ENCODE measurements at places on chromosomes 2 and 18.
A peak's percentile ranks its signal among the peaks of the same experiment; 100 is the strongest.

- peak; percentile 30 for DNase-seq
Measured at GRCh38 chr2:157055660-157056199, 201.8 kb upstream of the GALNT5 start.

GRCh38 chr2:221602938-221603337 lies 30.8 kb upstream of the EPHA4 start:
- no peak for DNase-seq

- peak; percentile 83 for DNase-seq
Measured at GRCh38 chr18:63681449-63682340, 20.0 kb upstream of the SERPINB3 start.

GRCh38 chr2:45919160-45919650 lies 267.7 kb downstream of the PRKCE start:
- DNase-seq = no peak

GRCh38 chr2:66903745-66904465 lies 469.0 kb downstream of the MEIS1 start:
- no peak for DNase-seq

DNA sequence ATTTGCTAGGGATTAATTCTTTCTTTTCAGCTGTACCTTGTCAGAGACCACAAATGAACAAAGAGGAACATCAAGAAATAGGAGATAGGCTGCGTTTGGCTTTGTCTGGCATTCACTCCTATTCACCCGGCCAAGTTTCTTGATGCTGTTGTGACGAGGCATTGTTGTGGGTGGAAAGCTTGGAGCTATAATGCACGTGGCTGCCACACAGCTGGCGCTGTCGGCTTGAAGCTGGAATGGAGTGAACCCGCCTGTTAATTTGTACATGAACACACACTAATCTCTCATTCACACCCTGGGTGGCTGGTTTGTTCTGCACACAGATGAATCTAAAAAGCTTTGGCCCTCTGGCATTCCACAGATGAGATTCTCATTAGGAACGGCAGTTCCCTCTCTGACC lies 274.9 kb upstream of the GYPC start:
- no peak for DNase-seq

DNA sequence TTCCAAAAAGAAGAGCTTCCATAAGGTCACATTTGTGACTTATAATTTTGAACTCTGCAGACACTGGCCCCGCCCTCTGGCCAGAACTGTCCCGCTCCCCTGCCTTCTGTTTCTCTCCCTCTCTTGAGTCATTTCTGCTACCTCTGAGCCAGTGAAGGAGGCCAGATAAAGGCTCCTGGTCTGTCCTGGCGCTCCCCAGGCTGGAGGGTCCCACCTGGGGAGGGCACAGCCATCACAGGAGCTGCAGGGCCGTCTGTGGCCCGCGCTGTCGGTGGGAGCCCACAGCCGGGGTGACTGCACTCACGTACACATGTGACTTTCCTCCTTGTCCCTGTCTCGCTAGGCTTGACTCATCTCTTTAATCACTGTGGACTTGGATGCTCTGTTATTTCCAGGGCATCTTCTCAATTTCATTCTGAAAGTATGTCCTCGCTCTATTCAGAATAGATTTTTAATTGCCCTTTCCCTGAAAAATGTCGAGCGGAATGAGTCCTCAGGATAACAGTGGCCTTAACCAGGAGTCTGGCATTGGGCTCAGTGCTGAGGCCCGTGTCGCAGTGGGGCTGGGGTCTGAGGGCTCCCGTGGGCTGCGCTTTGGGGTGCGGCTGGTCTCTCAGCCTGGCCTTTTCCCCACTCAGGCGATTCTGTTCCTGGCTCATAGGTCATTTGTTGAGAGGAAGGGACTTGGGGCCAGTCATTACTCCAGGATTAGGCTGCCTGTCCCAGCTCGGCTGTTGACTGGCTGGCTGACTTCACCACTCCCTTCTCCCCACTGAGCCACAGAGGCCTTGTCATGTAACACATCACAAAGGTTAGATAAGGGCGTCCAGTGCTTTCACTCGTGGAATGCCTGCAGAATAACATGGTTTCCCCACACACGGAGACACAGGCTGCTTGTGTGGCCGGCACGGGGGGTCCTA lies 34.5 kb downstream of the KLHL29 start:
- DNase-seq = no peak

- DNase-seq = no peak
Measured at GRCh38 chr2:236856848-236857235, 228.8 kb upstream of the COPS8 start.

- DNase-seq = no peak
Measured at GRCh38 chr2:209872675-209873074, 101.0 kb downstream of the UNC80 start.

DNA sequence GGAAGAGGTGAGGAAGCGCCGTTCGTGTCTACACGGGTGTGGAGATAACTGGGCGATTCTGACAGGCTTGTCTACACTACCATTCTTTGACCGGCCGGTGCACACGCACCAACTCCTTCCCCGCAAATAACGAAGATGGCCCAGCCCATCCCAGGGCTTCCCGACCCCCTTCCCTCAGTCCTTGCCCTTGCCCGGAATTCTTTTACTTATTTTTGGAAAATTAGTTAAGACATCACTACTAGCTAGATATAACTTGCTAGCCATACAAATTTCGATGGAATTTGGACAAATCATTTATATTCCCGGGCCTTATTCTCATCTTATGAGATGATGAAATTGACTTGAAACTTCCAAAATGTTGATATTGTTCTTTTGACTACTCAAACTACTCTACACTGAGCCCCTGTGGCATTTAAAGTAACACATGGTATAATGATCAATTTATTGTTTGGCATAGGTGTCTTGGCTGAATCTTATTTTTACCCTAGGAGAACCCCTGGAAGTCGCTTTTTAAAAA lies 1.3 kb downstream of the ERICH2 start:
- DNase-seq = peak; percentile 56

DNA sequence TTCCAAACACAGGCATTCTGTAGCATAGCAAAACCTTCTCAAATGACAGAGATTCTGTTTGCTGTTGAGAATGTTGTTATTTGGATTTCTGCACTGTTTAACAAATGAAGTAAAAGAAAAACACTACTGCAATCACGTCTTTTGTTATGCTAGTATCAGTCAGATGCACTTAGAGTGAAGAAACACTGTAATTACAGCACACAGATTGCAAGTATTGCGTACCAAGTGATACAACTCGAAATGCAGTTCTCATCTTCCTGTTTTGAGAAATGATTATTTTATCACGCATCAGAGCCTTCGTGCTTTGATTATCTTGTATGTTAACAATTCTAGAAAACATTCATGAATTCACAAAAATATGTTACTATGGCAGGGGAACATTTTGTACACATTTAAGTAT lies 41.8 kb upstream of the KLF11 start:
- no peak for DNase-seq

- no peak for DNase-seq
Measured at GRCh38 chr18:8362863-8363262, 246.4 kb upstream of the RAB12 start.

Data from NCI-H748 treated with DMSO at 0.1 percent for 48 hours (cell line).